ENCODE measurements at places on chromosomes 1 and 21.

DNA sequence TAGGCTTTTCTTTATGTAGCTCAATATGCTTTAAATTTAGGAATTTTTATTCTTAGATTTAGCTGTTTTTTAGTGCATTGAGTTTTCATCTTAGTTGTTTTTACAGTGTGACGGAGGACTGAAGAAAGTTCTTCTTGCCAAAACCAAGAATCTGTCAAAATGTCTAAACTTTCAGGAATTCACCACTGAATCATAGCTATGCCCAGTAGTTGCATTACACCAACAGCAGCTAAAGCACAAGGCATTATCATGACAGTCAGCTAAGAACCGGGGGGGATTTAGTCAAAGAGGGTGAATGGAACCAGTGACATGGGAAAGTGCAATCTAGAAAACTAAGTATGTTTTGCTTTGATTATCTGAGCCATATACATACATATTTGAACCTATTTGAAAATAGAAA, 6.5 kb upstream of the C1orf146 start:
- DNase-seq: no peak

- DNase-seq: no peak
These were observed 134.0 kb upstream of the MAGI3 start for GRCh38 chr1:113256348-113256729.

- no peak for DNase-seq
These were observed 34.0 kb upstream of the SLC45A3 start for GRCh38 chr1:205714190-205714905.

GRCh38 chr1:207742850-207743555, 8.9 kb upstream of the CD46 start:
- DNase-seq: no peak

DNA sequence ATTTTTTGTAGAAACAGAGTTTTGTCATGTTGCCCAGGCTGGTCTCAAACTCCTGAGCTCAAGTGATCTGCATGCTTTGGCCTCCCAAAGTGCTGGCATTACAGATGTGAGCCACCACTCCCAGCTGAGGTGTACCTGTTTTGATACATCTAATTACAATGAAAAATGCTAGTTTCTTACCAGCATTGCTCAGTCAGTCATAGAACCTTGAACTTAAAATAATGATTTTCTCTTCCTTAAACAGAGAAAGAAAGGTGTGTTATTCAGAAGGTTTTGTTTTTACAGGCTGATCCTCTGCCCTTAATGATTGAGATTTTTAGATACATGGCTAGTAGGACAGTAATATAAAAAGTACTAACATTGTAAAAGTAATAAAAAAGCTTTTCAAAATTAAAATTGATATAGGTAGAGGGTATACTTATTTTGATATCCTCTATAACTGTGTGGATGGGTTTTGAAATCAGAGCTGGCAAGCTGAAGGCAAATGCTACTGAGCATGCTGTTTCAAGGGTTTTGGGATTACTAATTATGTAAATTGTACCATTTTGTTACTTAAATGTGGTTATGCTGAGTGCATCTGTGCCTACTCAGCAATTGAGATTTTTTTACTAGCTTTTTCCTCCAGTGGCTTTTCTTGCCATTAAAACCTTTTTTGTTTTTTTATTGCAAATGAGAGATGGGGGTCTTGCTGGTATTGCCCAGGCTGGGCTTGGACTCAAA, 16.1 kb downstream of the PRRC2C start:
- DNase-seq: no peak
